ENCODE measurements at places on chromosomes 7 and 10.
A peak's percentile ranks its signal among the peaks of the same experiment; 100 is the strongest.

- no peak for DNase-seq
Observed at GRCh38 chr10:90787393-90788198, 70.2 kb downstream of the HTR7 start.

GRCh38 chr7:155660059-155660757 lies 15.7 kb downstream of the RBM33 start:
- no peak for DNase-seq

- DNase-seq: no peak
Observed at GRCh38 chr7:18866359-18867036, 250.9 kb downstream of the TWIST1 start.

DNA sequence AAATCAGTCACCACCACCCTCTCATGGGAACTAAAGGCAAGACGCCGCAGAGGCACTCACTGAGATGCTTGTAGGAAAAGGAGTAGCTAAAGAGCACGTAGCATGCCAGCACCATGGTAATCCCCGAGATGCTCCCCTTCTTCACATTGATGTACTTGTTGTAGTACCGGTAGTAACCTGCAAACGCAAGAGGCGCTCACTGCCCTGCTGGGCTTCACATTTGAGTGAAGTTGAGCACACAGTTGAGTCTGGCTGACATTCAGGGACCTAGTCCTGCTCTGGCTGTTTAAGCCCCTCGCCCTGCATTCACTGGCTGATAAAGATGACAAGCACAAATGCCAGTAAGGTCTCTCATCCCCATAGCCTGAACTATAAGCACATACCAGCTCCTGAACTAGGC lies 6.9 kb downstream of the ATP5MF start:
- peak; percentile 57 for DNase-seq

DNA sequence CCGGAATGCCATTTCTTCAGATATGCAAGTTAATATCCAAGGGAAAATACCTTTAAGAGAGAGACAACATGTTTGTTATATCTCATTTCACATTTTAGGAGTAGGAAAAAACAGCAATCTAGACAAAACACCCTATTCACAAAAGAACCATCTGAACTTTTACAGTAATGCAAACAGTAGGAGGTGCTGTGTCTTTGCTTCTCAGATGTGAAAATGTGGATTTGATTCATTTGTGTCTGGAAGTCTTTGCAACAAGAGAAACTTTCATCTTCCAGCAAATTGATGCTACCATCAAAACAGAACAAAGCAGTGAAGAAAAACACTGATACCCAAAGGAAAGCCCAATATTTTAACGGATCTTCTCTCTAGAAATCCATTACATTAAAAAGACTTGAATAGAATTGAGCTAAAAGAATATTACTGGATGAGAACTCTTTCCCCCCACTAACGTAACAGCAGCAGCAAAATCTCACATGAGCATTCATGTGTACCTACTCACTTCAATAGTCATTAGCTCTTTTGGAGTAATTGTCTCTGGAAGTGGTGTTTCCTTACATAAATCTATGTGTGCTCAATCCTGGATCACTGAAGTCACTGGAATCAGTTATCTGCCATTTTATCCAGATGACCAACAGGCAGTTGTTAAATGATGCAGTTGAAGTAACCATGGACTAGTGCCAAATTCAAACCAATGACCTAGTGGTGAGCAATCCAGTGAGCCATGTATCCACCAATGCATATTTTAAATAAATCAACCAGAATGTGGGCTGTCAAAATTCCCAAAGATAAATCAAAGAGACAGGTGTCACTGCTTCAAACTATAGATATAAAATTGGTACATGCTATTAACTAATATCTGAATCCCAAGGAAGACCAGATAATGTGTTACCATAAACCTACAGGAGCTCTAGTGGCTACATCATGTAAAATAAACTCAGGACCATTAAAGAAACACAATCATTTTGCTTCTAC lies 1.8 kb downstream of the SEMA3C start:
- DNase-seq: no peak

- no peak for DNase-seq
Observed at GRCh38 chr7:11206177-11206899, 232.7 kb downstream of the PHF14 start.

- DNase-seq: no peak
Observed at GRCh38 chr10:78248651-78249464, 215.2 kb downstream of the RPS24 start.

GRCh38 chr10:30840395-30841050 lies 191.1 kb downstream of the ZNF438 start:
- DNase-seq: no peak

- no peak for DNase-seq
Observed at GRCh38 chr10:132886211-132887099, 55.9 kb downstream of the CFAP46 start.

DNA sequence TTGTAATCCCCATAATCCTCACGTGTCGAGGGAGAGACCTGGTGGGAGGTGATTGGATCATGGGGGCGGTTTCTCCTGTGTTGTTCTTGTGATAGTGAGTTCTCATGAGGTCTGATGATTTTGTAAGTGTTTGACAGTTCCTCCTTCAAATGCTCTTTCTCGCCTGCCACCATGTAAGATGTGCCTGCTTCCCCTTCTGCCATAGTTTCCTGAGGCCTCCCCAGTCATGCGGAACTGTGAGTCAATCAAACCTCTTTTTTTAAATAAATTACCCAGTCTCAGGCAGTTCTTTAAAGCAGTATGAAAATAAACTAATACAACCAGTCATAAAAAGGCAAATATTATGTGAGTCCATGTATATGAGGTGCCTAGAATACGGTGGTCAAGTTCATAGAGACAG lies 87.5 kb downstream of the FRMD4A start:
- DNase-seq: no peak

GRCh38 chr10:48577158-48577557 lies 27.7 kb downstream of the ARHGAP22 start:
- DNase-seq: no peak

DNA sequence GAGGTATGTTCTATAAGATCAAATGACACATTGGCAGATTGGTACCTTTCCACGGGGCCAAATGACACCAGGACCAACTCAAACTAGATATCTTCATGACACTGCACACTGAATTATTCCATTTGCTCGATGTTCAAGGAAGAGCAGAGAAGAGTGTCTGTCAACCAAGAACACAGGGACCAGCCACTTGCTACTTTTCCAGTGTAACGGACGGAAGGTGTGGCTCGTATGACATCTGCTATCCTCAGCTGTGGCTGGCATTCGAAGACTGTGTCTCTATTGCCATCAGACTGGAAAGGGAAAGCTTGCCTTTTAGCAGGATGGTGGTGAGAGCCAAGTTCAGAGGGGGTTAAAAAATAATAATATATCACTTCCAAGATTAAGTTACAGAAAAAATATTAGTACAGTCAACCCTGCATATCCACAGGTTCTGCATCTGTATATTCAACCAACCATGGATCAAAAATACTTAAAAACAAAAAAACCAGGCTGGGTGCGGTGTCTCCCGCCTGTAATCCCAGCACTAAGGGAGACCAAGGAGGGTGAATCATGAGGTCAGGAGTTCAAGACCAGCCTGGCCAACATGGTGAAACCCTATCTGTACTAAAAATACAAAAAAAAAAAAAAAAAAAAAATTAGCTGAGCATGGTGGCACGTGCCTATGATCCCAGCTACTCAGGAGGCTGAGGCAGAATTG lies 237.1 kb downstream of the PRPF18 start:
- no peak for DNase-seq
